ENCODE measurements at places on chromosomes 11 and 22.

GRCh38 chr22:28435140-28435768, 244.4 kb downstream of the TTC28 start:
- no peak for DNase-seq

GRCh38 chr11:128867277-128867676, at the start of gene KCNJ1:
Gene KCNJ1 (minus strand): TSS chr11:128867296. CDS start chr11:128840243, 27,053 bp downstream.
- no peak for DNase-seq

GRCh38 chr11:15750535-15751308, 605.6 kb downstream of the SOX6 start:
- DNase-seq, result no peak

DNA sequence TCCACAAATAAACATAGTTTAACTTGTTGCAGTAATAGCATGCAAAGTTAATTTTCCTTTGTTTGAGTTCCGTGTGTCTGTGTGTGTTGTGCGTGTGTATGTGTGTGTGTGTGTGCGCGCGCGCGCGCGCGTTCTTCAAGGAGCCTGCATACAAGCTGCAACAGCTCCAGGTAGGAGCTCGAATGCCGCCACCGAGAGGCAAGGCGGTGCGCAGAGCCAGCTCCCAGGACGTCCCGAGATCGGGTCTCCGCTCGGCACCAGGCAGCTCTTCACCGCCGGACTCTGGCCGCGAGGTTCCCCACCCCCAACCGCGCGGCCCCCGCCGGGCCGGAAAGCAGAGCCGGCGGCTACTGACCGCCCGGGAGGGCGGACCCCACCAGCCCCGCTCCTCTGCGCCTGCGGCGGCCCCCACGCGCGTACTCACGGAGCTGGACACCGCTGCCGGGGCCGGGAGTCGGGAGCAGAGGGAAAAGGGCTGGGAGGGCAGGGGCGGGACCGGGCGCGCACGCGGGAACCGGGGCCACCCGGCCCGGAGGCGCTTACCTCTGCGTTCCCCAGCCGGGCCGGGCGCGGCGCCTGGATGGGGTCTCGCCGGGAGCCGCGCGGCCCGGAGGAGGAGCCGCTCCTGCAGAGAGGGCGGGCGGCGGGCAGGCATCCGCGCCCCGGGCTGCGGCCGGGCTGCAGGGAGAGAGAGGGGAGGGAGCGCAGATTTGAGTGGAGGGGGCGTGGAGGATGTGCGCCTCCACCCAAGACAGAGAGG, 40.4 kb upstream of the AKIP1 start:
- DNase-seq, result no peak

DNA sequence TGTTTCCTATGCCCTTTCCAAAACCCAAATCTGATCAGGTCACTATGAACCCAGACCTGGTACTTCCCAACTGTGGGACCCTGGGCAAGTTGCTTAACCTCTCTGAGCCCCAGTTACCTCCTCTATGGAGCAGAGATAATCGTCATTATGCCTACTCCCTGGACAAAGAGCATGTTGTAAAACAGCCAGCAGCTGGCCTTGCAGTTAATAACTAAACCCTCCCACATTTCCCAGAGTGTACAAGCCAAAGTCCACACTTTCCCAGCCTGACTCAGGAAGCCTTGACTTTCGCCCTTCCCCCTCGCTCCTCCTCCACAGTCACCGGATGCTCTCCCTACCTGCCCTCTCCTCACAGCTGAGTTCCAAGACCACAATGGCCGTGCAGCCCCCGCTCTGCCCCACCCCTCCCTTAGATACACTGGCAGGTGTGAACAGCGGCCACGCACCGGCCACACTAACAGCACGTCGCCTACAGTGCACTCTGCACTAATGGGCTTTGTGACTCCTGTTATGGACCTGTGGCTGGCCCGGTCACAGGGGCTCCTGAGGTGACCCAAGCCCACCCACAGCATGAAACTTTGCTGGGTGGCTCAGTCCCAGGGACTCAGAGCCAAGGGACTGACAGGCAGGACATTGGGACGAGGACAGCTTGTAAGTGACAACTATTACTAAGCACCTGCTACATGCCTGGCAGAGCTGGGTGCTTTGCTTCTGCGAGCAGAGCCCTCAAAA, 15.6 kb upstream of the MFNG start:
- DNase-seq, result peak; percentile 59

- no peak for DNase-seq
Measured at GRCh38 chr11:76598426-76598839, 72.1 kb downstream of the LRRC32 start.

GRCh38 chr11:88293931-88294330, 43.6 kb downstream of the CTSC start:
- DNase-seq, result no peak

- no peak for DNase-seq
Measured at GRCh38 chr11:96143041-96143521, 199.9 kb downstream of the MAML2 start.

DNA sequence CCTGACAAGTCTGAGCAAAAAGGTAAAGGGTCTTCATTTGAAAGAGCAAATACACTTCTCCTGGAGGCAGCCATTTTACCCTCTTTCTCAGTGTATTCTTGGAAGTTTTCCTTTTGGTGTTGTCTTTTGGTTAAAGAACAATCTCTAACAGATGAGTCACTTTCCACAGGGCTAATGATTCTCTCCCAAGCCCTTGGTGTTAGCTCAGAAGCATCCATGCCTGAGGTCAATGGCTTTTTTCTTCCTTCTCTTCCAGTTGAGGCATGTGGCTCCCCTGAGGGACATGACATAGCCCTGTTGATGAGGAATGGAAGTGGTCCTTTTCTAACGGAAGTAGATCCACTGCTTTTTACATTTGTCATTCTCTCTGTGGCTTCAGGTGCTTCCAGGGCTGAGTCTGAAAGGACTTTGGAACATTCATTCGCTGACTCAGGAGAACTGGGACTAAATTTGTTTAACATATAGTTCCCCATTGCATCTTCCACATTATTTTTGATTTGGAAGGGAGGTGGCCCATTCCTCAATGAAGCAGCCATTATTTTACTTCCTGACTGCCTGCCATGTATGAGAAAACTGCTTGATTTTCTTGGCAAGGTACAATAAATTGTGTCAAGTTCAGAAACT, 13.8 kb upstream of the POGLUT3 start:
- peak; percentile 59 for DNase-seq

DNA sequence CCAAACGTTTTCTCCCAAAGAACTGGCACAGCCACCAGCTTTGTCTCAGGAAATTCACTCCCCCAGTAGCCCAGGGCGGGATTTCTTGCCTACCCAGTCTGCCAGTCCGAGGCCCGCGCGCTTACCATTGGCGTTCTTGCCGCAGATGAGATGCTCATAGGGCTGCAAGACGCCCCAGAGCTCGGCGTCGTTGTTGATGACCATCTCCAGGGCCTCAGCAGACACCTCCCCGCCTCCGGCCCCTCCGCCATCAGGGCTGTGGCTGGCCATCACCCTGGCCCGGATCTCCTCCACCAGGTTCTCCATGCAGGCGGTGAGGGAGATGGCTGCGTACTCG, 1.3 kb downstream of the ABTB2 start:
- DNase-seq, result no peak

DNA sequence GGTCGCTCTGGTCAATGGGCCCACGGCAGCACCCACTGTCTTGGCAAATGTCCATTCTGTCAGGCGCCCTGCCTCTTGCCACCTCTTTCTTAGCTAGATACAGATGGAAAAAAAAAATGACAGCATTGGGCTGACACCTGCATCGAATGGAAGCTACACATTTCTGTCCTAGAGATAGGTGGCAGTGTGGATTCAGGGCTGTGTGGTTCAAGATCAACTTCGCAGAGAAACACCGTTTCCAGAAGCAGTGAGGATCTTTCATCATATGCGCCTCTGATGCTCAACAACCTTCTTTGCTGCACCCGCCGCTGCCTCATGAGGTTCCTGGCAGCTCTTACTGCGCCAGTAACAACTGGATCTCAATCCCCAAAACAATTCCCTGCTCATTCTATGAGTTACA, 236.3 kb downstream of the KIRREL3 start:
- no peak for DNase-seq

DNA sequence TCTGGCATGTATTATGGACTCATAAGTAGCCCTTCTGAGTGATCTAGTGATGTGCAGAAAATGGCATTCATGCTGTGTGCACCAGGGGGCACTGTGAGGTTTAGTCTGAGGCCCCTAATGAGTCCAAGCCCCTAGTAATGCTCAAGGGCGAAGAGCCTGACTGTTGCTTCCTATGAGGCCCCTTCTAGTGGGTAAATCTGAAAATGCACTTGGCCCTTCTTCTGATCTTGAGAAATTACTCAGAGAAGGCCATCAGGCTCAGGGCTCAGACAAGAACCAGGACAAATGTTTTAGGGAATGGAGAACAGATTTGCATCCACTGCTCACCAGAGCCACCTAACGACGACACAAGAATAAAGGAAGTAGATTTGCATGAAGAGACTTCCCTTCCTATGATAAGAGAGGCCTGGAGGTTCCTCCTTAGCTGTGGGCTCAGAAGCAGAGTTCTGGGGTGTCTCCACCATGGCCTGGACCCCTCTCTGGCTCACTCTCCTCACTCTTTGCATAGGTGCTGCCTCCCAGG, 75.8 kb downstream of the GGTLC2 start:
- DNase-seq, result peak; percentile 1

DNA sequence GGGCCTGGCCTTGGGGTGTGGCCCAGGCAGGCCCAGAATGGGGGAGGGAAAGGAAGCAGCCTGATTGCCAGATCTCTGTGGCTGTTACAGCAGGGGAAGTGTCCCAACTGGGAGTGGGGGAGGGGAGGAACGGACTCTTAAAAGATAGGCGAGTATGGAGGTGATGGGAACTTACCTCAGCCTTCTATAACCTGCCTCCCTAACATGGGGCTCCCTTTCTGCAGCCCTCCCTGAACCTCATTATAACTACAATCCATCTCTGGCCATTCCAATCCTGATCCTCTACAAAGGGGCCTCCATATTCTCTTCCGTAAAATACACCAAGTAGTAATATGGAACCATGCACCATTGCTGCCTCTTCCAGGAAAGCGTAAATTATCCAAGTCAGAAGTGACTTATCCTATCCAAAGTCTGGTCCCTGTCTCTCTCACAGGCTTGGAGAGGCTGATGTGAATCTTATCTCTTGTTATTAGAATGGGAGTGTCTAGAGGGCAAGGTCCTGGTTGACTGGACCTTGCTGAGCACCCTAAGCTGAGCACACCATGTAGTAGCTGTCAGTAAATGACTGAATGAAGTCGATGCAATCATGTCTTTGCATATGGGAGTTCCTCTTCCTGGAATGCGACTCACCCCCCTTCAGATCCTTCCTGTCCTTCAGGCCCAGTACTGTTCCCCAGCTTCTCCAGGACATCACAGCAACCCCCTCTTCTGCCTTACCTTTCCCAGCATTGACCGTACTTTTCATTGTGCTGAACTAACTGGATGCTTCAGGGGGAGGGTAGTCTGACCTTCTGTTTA, 5.9 kb downstream of the RHOG start:
- DNase-seq, result no peak

GRCh38 chr11:60985991-60986915, 14.8 kb downstream of the CD6 start:
- DNase-seq, result no peak

- no peak for DNase-seq
Measured at GRCh38 chr22:48567213-48567975, 1260.3 kb downstream of the BRD1 start.

GRCh38 chr11:106331176-106331575, 253.7 kb downstream of the AASDHPPT start:
- DNase-seq, result no peak

DNA sequence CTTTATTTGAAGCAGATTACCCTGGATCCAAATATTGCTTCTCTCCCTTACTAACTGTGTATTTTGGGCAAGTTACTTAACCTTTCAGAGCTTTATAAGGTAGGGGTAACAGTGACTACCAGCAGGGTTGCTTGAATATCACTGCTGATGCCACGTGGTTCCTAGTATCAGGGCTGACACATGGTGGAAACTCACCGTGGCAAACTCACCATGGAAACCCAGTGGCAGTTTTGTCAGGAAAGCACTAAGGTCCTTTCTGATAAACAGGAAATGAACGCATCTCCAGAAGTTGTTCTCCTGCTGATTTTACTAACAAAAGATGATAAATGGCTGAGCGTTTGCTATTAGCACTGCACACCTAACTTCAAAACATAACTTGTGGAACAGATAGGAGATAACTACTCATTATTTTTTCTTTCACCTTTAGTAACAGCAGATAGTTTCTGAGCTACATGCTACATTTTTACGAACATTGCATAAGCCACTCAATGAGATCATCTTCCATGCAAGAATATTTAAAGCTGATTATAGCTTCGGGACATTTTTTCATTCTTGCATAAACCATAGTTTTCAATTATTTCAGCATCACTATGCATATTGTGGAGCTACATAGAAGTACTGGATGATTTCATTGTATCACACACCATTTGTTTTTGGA, 59.7 kb upstream of the RAG2 start:
- DNase-seq, result no peak

DNA sequence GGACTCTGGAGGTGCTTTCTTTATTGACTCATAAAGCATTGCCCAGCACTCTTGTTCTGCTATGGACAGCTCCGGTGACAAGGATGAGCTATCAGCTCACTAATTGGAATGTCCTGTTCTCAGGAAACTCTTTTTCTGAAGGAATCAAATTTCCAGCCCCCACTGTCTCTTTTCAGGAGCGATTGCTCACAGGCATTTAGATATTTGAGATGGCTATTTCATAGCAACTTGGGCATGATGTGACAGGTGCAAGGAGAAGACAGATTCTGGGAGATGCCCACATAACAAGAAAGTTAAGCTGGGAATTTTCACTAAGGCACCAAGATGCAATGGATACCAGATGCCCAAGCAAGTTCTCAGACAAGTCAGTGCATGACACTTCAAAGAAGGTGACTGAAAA, 123.4 kb upstream of the CSNK2A3 start:
- no peak for DNase-seq

DNA sequence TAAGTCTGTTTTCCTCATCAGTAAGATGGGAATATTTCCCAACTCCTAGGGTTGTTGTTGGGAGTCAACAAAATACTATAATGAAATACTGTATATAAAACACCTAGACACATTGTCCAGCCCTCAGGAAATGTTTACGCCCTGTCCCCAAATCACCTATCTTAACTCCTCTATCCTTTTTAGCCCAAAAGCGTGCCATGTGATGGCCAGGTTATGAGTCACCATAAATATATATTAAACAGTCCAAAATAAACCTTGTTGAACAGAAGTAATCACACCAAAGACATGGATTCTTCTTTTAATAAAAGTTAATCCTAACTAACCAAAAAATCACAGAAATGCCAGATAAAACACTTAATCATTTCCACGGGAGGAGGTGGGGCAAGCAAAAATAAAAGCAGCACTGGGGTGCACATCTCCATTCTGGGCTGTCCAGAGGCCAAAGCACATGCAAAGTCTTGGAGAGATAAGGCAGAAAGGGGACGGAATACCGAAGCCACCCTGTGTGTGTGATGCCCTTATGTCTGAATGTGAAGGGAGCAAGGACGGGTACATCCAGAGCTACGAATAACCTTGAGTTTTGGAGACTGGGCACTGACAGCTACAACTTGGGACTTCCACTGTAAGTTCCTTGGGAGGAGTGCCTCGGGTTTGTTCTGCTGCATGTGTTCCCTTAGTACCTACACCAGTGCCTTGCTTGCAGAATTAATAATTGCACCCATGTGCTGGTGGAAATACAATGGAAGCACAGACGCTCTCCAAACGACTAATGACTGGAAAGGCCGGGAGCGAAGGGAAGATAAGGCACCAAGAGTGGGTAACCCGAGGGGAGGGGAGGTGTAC, 1.1 kb downstream of the OSBP start:
- no peak for DNase-seq
